ENCODE measurements at places on chromosomes 12 and 14.

DNA sequence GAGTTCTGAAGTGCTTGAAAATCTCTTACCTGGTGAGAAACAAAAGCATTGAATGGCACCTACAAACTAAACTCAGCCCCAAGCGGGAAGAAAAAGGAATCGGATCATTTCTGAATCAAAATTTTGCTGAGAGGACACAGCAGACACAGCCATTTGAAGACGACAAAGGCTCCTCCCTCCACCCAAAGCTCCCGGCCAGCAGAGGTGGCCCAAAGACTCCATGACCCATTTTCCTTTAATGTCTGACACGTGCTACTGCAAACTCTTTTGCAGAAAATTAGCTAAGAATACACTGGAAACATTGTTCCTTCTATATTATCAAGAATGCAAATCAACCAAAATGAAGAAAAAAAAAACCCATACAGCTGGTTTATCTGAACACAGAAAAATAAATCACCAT lies 85.9 kb upstream of the FOXN3 start:
- DNase-seq = no peak

GRCh38 chr12:54126029-54126695 lies 62.6 kb downstream of the SMUG1 start:
- DNase-seq = no peak

GRCh38 chr12:125988545-125988944 lies 923.3 kb downstream of the AACS start:
- DNase-seq = no peak

DNA sequence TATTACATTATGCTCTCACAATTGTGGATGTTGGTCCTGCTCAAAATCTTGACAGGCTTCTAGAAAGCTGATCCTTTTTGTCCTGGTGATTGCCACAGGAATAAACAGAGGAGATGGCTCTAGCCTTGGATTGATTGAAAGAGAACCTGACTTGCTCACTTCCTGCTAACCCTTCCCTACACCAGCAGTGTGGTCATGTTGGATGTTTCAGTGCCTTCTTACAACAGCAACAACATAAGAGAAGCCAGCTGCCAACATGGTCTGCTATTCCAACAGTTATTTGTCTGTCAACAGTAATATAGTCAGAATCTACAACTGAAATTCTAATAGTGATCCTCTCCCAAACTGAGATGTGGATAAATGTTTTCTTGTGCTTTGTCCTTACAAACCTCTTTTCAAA lies 311.6 kb upstream of the DIO2 start:
- DNase-seq = no peak

DNA sequence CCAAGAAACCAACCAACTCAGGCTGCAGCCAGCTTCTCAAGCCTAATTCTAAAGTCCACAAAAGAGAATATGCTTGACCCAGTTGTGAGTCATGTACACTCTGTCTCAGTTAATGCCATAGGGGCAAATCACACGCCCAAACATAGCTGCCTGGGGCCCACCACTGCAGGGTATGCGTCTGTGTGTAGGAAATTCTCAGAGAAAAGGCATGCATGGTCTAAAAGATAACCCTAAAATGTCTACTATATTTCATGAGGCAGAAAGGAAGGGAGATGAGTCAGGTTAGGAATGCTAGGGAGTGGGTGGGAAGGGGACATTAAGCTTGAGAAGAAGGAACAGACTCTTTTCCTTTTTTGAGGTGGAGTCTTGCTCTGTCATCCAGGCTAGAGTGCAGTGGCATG lies 22.3 kb upstream of the SPTLC2 start:
- no peak for DNase-seq

DNA sequence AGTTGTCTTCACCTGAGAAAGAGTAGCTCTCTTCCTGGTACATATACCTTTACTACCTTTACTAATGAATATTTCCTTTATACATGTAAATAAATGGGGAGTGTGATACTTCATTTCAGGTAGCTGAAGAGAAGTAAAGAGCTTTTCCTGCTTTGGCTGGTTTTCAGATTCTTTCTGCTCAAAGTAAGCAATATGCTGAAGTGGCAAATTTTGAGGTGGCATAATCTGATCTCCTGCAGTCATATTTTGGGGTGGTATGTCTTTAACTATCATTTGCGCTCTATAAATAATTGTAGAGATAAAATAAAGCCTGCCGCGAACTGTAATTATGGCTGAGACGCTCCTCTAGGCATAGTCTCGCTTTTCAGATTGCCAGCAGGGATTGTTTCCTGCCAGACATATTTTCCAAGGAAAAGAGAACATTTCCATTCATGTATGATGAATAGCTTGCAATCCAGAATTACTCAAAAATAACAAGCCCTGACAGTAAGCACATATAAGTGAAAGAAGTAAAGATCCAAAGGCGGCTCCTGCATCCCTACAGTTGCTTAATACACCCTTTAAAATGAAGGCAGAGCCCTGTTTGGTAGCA lies 200.7 kb downstream of the C12orf50 start:
- no peak for DNase-seq

DNA sequence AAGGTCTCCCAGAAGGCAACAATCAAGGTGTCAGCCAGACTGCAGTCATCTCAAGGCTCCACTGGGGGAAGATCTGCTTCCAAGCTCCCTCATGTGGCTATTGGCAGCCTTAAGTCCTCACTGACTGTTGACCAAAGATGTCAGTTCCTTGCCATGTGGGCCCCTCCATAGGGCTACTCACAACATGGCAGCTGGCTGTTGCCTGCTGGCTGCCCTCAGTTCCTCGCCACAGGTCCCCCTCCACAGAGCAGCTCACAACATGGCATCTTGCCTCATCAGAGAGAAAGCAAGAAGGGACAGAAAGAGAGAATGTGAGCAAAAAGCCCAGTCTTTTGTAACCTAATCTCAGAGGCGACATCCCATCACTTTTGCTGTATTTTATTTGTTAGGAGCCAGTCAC lies 34.4 kb upstream of the EGLN3 start:
- no peak for DNase-seq

DNA sequence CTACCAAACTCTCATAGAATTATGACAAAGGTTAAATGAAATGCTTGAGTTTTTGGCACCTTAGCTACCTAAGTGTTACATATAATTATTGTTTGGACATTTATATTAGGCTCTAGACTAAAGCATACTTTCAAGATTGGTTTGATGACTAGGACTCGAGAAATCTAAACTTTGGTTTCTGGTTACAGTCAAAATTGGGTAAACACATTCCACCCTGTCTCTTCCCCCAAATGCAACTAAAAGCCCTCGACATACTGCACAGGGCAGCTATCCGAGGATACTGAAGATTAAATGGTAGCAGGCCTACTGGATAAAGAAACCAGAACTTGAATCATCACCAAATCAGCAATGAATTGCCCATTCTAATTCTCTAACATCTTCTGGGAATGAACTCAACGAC lies 369.1 kb downstream of the PRKD1 start:
- no peak for DNase-seq

DNA sequence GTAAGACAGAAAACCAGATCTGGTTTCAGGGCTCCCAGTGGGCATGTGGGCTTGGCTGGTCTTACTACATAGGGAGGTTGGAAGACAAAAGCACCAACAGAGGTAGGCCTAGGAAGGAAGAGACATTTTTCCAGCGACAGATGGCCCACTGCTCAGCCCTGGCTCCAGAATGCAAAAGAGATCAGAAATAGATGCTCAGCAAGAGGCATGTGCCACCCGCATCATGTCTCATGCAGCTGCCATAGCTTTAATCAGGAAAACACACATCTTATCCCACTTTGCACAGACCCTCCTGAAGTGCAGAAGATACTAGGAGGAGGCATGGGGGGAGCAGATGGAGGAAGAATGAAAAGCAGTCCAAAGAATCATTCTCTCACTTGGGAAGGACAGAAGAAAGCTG lies 25.3 kb downstream of the VASH1 start:
- DNase-seq = no peak

DNA sequence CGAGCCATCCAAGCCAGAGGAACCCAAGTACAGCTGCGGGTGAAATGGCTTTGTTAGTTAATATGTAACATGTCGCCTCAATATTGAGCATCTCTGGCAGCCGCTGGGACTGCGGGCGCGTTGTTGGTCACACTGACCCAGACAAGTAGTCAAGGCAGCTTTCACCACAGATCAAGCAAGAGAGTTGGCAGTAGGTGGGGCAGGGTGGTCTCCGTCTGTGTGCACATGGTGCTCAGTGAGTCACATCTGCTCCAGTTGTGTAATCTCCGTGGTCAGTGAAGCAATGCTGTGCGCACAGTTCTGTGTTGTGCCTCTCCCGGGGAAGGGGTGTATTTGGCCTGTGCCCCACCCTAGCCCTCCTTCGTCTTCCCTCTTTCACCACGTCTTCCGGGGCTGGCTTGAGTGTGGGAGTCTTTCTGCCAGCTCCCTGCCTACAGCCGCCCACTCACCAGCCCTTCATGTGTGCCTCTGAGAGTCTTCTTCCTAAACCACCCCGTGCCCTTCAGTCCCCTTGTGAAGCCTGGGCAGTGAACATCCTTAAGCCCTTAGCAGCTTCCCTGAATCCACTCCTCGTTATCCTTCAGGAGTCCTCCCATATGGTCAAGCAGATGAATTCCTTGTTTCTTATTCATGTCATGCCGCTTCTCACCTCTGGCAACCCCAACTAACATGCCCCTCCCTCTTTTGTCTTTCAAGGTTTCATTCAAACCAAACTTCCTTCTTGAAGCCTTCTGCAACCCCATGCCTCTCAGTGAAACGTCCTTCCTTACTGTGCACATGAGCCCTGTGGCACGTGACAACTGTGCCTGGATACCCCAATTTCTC lies 242.1 kb downstream of the CACNA1C start:
- DNase-seq = no peak

GRCh38 chr12:14393751-14394150 lies 28.3 kb downstream of the ATF7IP start:
- DNase-seq = no peak

All from T-cell (primary cell).